ENCODE measurements at places on chromosomes 4 and X. TPM values are rescaled to one million over a fixed set of nuclear protein-coding genes. Genes with fewer than 3 reads are reported as not detected.

DNA sequence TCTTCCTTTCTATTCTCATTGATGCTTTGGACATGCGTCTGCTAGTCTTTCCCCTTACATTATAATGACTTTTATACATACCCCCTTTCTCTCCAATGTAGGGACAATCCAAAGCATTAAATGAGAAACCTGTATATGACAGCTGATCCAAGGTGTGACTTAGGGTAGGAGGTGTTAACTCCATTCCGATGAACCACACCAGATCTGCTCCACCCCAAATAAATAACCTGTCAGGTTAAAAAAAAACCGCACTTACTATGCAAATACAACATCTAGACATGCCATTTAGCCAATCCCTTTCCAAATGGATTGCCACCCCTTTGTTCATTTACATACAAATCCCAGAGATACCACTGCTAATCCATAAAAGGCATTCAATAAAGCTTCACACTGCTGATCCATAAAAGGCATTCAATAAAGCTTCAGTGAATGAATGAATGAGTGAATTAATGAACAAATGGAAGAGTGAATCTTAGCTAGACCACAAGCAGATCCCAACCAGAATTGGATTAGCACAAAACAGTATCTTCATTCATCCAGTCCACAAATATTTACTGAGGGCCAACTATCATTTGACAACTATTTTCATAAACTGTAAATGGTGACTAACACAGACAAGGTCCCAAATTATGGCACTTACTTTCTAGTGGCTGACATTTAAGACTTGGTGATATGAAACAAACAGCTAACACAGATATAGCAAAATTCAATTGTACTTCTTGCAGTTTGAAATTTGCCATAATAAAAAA is 158.9 kb upstream of the MAP3K15 start:
- DNase-seq, result no peak
- no peaks in the 10 kb centered on the region for H3K36me3 ChIP-seq
- peaks cover 15% of the 10 kb centered on the region for H3K4me1 ChIP-seq
- no peak overlapping the region for H3K4me3 ChIP-seq
- H3K27ac ChIP-seq, result no peak overlapping the region
- no peaks in the 10 kb centered on the region for H3K27me3 ChIP-seq

DNA sequence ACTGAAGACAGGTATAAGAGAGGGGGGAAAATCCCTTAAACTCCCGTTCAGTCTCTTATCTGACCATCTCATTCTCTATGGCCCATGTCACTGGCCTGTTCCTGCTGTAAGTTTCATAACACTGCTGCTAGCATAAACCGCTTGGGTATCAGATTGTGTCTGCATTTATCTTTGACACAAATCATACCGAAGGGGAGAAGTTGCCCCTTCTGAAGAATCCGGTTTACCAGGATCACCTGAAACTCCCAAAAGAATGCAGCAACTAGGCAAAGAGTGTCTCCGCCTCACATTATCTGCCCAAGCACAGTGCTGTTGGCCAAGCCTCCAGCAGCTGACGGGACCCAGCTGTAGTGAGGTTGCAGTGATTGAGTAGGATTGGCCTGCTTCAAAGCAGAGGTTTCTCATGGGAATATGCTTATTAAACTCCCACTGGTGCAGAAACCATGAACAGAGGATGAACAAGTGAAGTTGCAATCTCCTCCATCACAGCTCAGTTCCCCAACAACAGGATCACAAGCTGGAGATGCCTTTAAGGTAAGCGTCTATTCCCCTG is 71.3 kb upstream of the PUDP start:
- H3K4me3 ChIP-seq, result no peak overlapping the region
- no peaks in the 10 kb centered on the region for H3K36me3 ChIP-seq
- no peaks in the 10 kb centered on the region for H3K27me3 ChIP-seq
- H3K27ac ChIP-seq, result no peak overlapping the region
- no peak for DNase-seq
- no peaks in the 10 kb centered on the region for H3K4me1 ChIP-seq

DNA sequence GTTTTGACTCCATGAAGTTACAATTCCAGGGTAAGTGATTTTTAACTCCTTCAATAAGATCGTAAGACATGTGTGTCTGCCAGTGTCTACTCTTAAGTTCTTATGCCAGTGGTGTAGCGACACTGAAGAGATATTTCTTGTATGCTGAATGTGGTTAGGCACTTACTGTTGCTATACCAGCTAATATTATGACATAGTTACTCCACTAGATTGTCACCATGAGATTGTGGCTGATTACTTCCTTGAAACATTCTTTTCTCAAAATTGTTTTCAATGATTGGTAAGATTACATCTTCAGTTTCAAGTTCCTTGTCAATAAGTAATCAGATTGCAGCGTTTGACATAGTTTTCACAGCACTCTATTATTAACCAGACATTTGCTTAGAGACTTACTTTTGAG is 60.6 kb upstream of the PAGE5 start:
- H3K4me3 ChIP-seq, result no peak overlapping the region
- H3K36me3 ChIP-seq, result no peaks in the 10 kb centered on the region
- DNase-seq, result no peak
- no peaks in the 10 kb centered on the region for H3K27me3 ChIP-seq
- H3K4me1 ChIP-seq, result no peaks in the 10 kb centered on the region
- no peak overlapping the region for H3K27ac ChIP-seq

DNA sequence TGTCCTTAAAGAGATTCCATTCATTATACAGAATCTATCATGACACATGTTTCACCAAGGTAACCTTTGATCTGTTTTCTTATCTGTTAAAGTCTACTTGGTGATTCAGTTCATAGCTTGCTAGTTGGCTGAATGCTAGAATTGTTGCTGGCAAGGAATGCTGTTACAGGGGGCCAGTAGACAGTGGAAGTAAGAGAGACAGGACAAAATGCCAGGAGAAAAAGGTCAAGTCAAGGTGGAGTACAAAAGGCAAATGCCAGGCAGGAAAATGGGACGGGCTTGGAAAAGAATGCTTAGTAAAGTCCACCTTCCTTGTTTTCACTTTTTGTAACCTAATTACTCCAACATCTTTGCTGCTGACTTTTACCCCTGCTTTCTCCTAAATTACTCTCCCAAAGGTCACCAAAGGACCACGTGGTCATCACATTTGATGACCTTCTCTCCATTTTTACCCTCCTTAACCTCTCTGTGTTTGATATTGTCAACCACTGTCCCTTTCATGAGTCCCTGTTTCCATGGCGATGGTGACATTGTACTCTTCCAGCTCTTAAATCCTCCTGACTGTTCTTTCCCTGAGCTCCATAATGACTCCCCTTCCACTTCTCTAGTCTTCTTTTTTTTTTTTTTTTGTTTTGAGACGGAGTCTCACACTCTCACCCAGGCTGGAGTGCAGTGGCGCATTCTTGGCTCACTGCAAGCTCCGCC is 24.5 kb upstream of the TAPT1 start:
- H3K27me3 ChIP-seq, result no peaks in the 10 kb centered on the region
- H3K36me3 ChIP-seq, result no peaks in the 10 kb centered on the region
- peaks cover 5% of the 10 kb centered on the region for H3K4me1 ChIP-seq
- no peak overlapping the region for H3K27ac ChIP-seq
- H3K4me3 ChIP-seq, result no peak overlapping the region
- no peak for DNase-seq

DNA sequence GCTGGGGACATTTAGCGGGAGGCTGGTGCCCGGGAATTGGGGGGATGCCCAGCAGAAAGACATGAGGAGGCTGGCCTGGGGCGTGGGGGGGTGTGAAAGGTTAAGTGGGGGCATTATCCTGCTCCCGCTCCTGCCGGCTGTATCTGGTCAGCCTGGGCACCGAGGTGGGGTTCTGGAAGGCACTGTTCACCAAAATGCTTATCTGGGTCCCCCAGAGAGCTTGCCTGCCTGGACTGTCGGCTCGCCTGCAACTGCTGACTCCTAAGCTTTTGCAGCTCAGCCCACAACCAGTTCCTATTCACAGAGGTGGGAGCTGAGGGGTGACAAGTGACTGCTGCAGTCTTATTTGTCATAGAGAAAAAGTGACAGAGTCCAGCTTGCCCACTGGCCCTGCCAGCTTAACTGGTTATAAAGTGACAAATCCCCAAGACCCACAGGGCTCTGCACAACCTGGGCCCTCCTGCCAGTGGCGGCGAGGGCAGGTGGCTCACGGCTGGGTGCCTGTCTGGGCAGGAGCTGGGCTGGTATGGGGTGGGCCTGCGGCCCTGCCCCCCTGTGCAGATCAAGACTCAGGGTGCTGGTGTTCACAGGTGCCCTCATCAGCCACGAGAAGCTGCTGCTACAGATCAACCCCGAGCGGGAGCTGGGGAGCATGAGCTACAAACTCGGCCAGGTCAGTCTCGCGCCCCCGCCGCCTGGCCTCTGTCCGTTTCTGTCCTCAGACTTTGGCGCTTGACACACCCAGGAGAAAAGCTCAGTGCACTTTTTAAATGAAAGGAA is 23.7 kb upstream of the MSANTD1 start:
- no peaks in the 10 kb centered on the region for H3K27me3 ChIP-seq
- no peak overlapping the region for H3K4me3 ChIP-seq
- no peak overlapping the region for H3K27ac ChIP-seq
- H3K4me1 ChIP-seq, result no peaks in the 10 kb centered on the region
- H3K36me3 ChIP-seq, result peaks cover 70% of the 10 kb centered on the region
- DNase-seq, result no peak

GRCh38 chrX:4179031-4179430 is 465.6 kb upstream of the PRKX start:
- H3K27me3 ChIP-seq, result no peaks in the 10 kb centered on the region
- H3K4me1 ChIP-seq, result no peaks in the 10 kb centered on the region
- DNase-seq, result no peak
- H3K4me3 ChIP-seq, result no peak overlapping the region
- H3K27ac ChIP-seq, result no peak overlapping the region

DNA sequence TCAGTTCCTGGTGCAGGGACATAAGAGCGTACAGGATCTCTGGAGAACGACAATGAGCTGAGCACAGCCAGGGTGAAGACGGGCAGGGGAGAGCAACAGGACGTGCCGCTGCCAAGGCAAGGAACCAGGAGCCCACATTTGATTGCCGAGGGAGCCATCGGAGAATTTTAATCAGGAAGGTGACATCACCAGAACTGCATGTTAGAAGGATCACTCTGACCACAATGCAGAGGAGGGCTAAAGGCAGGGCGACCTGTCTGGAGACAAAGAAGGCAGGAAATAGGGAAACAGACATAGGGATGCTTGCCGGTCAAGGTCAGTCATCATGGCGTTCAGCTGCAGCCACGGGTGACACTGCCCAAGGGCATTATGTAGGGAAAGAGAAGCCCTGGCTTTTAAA is 81.4 kb downstream of the RBM47 start:
- peaks cover 39% of the 10 kb centered on the region for H3K4me1 ChIP-seq
- H3K4me3 ChIP-seq, result no peak overlapping the region

DNA sequence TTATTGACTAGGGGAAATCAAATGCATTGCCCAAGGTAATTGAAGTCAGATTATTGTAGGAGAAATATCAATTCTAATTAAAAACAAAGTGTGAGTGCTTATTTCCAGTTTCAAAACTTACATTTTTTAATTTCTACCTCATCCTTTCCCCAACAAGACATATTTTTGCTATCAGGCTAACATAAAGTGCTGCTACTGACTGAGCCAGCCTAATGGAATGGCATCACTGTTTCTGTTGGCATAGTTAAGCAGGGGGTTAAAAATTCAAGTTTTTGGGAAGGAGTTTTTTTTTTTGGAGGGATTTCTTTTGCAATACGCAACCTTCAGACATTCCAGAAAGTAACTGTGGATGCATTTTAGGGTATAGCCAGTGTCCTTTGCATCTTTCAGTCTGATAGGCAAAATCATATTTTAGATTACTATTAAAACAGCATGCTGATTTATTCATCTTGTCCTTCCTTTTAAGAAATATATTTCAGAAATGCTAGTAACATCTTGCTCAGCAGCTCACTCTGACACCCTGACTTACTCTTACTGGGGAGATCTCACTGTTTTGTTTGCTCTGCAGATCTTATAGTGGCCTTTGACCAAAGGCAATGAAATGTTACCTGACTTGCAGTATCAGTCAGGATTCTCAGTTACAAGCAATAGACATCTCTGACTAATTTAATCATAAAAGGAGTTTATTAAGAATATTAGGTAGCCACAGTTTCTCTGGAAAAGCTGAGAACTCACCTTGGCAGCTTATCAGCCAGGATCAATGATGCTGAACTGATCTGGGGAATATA is 24.4 kb downstream of the GAB1 start:
- no peaks in the 10 kb centered on the region for H3K27me3 ChIP-seq
- H3K4me3 ChIP-seq, result no peak overlapping the region
- no peaks in the 10 kb centered on the region for H3K36me3 ChIP-seq
- peaks cover 4% of the 10 kb centered on the region for H3K4me1 ChIP-seq

DNA sequence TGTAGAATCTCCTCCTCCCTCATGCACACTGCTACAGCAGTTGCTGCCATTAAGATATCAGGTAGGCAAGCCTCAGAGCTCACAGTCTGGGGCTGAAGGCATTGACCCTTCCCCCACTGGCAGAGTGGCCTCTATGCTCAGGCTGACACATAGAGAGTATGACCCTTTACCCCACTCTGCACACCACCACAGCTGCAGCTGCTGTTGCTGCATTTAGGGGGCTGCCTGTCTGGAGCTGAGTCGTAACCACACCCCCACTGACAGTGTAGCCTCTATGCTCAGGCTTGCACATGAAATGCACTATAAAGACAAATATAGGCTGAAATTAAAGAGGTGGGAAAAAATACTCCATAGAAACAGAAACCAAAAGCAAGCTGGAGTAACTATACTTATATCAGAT is 289.3 kb upstream of the PABPC4L start:
- DNase-seq, result no peak
- H3K27ac ChIP-seq, result no peak overlapping the region
- no peaks in the 10 kb centered on the region for H3K4me1 ChIP-seq
- no peaks in the 10 kb centered on the region for H3K27me3 ChIP-seq
- no peak overlapping the region for H3K4me3 ChIP-seq

Gene F11
- not detected for total RNA-seq

Gene USP51
- 9.4 TPM for total RNA-seq

Gene CXorf58
- total RNA-seq, result not detected

Gene TGIF2LX
- not detected for total RNA-seq

Gene GAGE12H
- not detected for total RNA-seq

Gene GUCY1B1
- total RNA-seq, result 6.8 TPM

Gene SPANXB1
- total RNA-seq, result not detected

Gene TEX11
- not detected for total RNA-seq

Gene SPANXA2
- not detected for total RNA-seq

Gene UGT2B15
- not detected for total RNA-seq

Gene FREM3
- not detected for total RNA-seq
